ENCODE measurements at places on chromosomes 12 and 14.

DNA sequence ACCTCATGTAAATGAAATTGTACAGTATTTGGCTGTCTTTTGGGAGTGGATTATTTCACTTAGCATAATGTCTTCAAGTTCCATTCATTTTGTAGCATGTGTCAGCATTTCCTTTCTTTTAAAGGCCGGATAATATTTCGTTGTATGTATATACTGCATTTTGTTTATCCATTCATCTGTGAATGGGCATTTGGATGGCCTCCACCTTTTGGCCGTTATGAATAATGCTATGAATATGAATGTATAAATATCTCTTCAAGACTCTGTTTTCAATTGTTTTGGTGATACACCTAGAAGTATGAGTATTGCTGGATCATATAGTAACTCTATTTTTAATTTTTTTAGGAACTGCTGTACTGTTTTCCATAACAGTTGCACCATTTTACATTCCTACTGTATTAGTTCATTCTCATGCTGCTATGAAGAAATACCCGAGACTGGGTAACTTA, 164.9 kb downstream of the DYRK2 start:
- DNase-seq = no peak

DNA sequence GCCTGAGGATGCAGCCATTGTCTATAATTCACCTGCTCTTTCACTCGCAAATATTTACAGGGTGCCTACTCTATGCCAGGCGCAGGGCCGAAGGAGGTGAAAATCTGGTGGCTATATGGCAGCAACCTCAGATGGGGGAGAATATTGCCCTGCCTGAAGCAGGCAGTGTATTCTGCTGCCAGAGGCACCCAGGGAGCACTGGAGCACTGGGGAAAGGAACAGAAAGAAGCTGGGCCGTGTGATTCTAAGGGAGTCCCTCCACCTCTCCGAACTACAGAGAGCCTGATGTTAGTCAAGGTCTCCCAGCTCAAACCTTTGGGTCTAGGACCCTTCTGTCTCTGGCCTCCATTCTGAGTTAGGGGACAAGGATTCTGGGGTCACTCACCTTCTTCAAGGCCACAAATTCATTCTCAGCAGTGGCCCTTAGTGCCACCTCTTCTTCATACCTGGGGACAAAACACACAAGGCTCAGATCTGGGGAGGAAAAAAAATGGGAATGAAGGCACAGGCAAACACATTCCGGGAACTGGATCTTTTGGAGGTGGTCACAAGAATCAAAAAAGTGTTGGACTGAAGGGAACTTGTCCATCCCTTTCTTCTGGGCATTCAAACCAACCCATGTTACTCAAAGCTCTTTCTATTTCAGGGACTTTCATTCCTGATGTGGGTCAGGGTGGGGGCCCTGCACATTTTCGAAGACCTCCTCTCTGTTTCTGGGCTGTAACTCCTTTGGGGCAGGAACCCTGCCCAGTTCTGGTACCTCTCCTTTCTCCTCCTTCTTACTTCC, 19.3 kb upstream of the KRT86 start:
- DNase-seq = no peak

DNA sequence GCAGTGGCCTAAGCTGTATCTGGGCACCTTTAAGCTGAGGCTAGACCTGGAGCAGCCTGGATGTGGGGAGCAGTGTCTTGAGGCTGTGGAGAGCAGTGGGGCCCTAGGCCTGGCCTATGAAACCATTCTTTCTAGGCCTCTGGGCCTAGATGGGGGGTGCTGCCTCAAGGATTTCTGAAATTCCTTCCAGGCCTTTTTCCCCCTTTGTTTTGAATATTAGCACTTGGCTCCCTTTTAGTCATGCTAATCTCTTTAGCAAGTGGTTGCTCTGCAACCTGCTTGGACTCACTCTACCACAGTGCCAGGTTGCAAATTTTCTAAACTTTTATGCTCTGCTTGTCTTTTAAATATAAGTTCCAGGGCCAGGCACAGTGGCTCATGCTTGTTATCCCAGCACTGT, 41.6 kb upstream of the RFX4 start:
- no peak for DNase-seq

- DNase-seq = no peak
Measured at GRCh38 chr14:94787092-94787491, 17.2 kb upstream of the GSC start.

DNA sequence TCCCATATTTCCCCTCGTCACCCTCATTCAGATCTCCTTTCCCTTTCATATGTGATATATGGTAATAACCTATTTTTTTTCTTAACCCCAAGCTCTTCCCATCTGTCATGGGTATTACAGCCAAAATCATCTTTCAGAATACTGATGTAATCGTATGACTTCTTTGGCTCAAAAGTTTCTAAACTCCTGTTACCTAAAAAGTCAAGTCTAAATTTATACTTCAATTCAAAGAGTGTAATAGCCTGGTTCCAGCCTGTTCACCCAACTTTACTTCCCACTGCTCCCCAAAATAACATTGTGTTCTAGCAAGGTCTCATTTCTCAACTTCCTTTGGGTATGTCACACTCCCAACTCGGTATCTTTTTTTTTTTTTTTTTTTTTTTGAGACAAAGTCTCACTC, 48.5 kb downstream of the TBK1 start:
- no peak for DNase-seq

GRCh38 chr14:21258005-21258888, 11.0 kb downstream of the HNRNPC start:
- no peak for DNase-seq

- no peak for DNase-seq
Measured at GRCh38 chr12:56487448-56488040, 417 bp downstream of the GLS2 start.

DNA sequence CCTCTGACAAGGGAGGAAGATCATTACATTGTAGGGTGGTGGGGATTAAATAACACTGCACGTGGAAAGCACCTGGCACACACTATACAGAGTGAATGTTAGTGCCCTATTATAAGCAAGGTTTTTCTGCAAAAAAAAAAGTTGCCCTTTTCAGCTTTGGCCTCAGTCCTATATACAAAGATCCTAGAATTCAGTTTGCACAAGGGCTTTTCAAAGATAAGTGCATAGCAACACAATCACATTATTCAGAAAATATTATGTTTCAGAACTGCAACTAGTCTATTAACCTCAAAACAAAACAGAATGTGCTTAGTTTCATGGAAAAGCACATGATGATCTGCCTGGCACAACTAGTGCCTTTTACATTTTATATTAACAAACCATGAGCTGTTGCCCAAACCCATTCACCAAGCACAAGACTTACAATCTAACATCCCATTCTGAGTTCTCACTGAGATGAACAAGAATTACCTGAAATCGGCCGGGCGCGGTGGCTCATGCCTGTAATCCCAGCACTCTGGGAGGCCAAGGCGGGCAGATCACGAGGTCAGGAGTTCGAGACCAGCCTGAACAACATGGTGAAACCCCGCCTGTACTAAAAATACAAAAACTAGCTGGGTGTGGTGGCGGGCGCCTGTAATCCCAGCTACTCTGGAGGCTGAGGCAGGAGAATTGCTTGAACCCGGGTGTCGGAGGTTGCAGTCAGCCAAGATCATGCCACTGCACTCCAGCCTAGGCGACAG, 1.8 kb downstream of the TM7SF3 start:
- no peak for DNase-seq

GRCh38 chr12:108966378-108967151, 54.3 kb downstream of the SVOP start:
- no peak for DNase-seq

Data from activated CD4-positive, CD25-positive, alpha-beta regulatory T cell (primary cell).